ENCODE measurements at places on chromosomes 3 and 15. TPM values are rescaled to one million over a fixed set of nuclear protein-coding genes. Genes with fewer than 3 reads are reported as not detected.

DNA sequence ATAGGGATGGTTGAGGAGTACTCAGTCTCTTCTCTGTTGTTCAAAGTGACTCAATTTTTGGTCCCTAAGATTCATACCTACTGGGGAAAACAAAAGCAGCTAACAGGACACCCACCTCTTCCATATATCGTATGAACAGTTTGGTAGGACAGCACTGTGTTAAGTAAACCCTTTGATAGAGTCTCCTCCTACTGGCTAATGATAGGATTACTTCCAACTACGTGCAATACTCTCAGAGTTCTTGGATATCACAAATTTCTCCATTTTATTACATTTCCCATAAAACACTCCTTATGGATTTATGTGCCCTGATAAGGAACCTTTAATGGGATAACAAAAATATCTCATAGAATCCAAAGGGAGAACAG is 200.2 kb upstream of the GOLGA6L4 start:
- no peak for DNase-seq

DNA sequence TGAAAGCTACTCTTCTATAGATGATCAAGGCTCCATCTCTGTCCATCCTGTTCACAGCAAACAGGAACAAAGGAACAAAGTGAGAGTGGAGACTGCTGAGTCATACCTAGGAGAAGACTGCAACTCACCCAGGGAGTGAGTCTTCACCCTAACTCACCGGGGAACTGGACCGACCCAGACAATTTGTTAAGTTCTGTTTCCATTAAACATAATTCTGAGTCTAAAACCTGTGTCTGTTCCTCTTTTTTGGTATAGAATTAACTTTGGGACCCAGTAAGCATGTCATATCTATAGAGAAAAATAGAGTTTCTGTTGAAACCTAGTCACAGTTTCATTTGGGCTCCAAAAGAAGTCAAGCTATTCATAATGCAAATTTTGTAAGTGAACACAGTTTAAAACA is 21.6 kb downstream of the CCDC80 start:
- DNase-seq, result no peak

- no peak for DNase-seq
These were observed 192.9 kb downstream of the NEK10 start for GRCh38 chr3:27176256-27176655.

DNA sequence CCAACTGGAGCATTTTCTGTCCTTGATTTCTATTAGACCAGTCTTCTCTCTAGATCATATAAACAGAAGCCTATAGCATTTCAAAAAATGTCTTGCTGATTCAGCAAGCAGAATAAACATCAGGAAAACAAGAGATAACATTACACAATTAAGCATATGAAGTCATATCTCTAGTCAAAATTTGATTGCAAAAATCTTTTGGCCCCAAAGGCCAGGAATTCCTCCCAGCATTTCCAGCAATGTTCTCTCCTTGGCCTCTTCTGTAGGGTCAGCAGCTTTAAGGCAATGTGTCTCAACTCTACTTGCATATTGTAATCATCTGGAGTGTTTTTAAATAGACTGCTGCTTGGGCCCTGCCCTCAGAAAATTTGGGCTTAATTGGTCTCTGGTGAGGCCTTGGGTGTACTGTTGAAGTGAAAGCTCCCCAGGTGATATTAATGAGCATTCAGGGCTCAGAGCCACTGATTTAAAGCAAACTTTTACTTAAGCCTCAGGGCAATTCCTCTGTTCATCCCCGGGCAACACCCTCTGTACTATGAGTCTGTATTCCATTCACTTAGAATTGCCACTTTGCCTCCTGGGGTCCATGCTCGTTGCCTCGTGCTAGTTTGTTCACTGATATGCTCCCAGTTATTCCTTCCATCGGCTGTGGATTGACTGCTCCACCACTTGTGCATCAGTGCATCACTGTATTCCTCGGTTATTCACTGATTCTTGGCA is 1072.6 kb downstream of the ROBO2 start:
- no peak for DNase-seq

- no peak for DNase-seq
These were observed 316.5 kb upstream of the ROBO2 start for GRCh38 chr3:76723366-76723765.

GRCh38 chr15:71634820-71635560 is 175.4 kb upstream of the NR2E3 start:
- DNase-seq, result no peak

DNA sequence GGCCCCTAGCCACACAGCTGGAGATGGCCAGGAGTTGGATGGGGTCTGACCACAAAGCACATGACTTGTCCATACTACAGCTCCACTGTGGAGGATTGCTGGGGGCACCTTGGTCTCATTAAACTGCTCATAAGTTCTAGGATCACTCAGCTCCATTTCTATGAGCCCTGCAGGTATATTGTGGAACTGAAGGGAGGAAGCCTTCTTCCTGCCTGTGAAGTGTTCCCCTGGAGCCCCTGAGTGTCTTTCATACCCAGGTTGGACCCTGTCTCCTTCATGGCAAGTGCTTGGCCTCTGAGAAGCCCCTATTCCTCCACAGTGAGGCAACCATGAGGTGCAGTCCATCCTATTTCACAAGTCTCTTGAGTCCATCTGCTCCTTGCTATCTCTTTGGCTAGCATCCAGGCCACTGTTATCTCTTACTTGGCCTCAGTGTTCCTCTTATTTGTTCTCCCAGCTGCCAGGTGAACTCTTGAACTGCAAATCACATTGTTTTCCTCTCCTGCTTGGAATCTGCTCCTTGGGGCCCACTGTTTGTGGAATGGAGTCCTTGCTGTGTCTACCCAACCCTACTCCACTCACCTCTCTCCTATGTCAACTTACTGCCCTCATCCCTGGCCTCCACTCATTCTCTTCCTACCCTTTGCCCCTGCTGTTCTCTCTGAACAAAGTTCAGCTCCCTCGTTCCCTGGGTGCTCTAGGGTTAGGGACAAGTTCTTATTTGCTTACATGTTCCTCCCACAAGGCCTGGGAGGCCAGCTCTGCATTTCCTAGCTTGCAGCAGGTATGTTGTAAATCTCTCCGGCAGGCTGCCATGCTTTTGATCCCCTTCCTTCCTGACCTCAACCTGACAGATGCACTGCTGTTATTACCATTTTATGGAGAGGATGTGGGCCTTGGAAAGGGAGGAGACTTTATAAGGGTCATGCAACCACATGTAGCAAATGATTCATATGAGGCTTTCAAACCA is 1.2 kb downstream of the ACOX2 start:
- no peak for DNase-seq

- no peak for DNase-seq
These were observed 500.9 kb upstream of the NAALADL2 start for GRCh38 chr3:174358252-174358651.

- DNase-seq, result no peak
These were observed 39.9 kb downstream of the AMOTL2 start for GRCh38 chr3:134334231-134334900.

- no peak for DNase-seq
These were observed 61.0 kb downstream of the GTPBP8 start for GRCh38 chr3:113051787-113052186.

- no peak for DNase-seq
These were observed 552.5 kb upstream of the ROBO2 start for GRCh38 chr3:76487446-76487845.

The SLC28A2 gene
- not detected for total RNA-seq

The MRAS gene
- total RNA-seq, result 29.7 TPM

The LARP6 gene
- 123 TPM for total RNA-seq

The ACKR2 gene
- 0.19 TPM for total RNA-seq

The AGBL1 gene
- not detected for total RNA-seq

All from osteocyte (in vitro differentiated cells).